Vagina (tissue), 2 donors: ENCODE measurements at places on chromosomes 6 and 20.

- no peak overlapping the region for H3K27ac ChIP-seq
- no peaks in the 10 kb centered on the region for H3K27me3 ChIP-seq
- no peak overlapping the region for H3K4me3 ChIP-seq
- DNase-seq: no peak
Observed at GRCh38 chr6:38554014-38554413, 85.7 kb downstream of the BTBD9 start.

- no peak overlapping the region for H3K27ac ChIP-seq
- no peak for DNase-seq
- no peaks in the 10 kb centered on the region for H3K27me3 ChIP-seq
- peaks cover 1% of the 10 kb centered on the region for H3K4me1 ChIP-seq
Observed at GRCh38 chr20:38979842-38980241, 17.7 kb downstream of the DHX35 start.

- H3K36me3 ChIP-seq: no peaks in the 10 kb centered on the region
- no peaks in the 10 kb centered on the region for H3K27me3 ChIP-seq
- DNase-seq: no peak
Observed at GRCh38 chr20:13800728-13801134, 15.9 kb downstream of the NDUFAF5 start.

- no peak within 1 kb of the TSS for H3K27ac ChIP-seq
- H3K36me3 ChIP-seq: no peaks in the 10 kb centered on the region
- DNase-seq: no peak
- H3K4me1 ChIP-seq: peaks cover 13% of the 10 kb centered on the region
- peaks cover 8% of the 10 kb centered on the region for H3K27me3 ChIP-seq
- no peak within 1 kb of the TSS for H3K4me3 ChIP-seq
Observed at GRCh38 chr20:675453-676314, at the start of gene SCRT2. TSS of gene SCRT2 (minus strand) at chr20:675802. CDS start at chr20:675601, 201 bp downstream.

DNA sequence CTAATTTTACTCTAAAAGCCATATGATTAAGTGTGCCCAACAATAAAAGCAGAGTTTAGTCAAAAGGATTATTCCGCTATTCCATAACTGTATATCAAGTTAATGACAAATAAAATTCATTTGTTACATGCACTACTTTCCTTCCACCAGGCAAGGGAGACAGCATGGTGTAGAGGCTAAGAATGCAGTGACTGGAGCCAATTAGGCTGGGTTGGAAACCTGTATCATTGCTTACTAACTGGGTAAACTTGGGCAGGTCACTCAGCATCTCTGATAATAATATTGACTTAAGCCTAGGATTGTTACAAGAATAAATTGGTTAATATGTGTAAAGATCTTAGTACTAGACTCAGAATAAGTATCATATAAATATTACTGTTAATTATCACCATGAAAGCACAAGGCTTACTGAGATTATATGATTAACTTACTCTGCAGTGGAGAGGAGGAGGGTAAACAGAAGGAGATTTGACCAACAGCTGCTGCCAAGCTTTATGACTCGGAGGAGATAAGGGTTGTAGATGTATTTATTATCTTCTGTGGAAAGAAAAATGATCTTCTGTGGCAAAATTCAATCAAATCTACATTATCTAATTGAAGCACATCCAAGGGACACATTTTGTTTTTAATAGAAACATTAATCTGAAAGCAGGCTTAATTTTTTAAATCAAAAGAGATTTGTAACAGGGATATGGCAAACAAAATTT is 1459.9 kb downstream of the GRIK2 start:
- H3K4me3 ChIP-seq: no peak overlapping the region
- no peaks in the 10 kb centered on the region for H3K4me1 ChIP-seq
- no peaks in the 10 kb centered on the region for H3K27me3 ChIP-seq
- H3K36me3 ChIP-seq: no peaks in the 10 kb centered on the region
- no peak for DNase-seq

DNA sequence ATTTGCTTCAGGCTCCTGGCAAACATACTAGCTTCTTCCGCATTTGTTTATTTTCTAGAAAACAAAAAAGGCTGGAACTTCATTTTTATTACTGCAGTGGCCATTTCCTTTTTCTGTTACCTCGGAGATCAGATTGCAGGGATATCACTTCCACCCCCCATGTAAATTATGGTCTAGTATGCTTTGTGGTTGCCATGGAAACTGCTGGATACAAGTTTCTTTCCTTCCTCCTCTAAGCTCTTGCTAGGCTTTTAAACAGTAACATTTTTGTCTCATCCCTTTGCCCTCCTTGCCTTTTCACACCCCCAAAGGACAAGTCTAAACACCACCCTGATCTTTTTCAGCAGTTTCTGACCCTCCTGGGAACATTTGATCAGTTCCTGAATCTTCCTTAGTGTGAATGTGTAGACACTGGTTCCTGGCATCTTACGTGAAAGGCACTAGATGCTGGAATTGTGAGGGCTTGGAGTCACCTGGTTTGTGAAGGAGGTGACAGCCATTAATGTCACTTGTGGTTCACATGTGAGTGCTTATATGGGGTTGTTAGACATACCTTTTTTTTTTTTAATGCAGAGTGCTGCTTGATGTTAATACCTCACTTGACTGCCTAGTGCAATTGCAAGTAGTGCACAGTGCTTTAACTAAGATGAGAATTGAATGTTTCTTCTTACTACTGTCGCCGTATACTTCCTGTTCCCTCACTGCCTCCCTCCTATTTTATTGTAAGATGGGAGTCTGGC is 181.6 kb downstream of the JARID2 start:
- no peak overlapping the region for H3K4me3 ChIP-seq
- no peaks in the 10 kb centered on the region for H3K27me3 ChIP-seq
- no peak overlapping the region for H3K27ac ChIP-seq
- H3K36me3 ChIP-seq: no peaks in the 10 kb centered on the region

DNA sequence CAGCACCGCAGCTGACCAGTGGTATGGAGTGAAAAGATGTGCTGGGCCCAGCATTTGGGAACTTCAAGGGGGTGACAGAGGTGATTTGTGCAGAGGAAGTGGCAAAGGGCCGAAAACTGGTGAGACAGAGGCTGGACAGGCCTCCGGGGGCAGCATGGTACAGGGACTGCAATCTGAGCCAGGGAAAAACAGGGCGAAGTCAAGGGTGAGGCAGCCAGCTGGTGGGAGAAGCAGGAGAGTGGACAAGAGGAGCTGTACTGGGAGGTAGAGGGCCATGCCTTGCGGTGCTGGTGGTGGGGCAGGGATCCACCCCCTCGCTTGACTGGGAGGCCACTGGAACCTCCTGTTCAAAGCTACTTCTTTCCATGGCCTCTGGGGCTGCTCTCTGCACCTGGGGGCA is 7.3 kb upstream of the GFRA4 start:
- H3K36me3 ChIP-seq: no peaks in the 10 kb centered on the region
- H3K4me3 ChIP-seq: no peak overlapping the region
- no peaks in the 10 kb centered on the region for H3K27me3 ChIP-seq
- DNase-seq: no peak

GRCh38 chr6:92380803-92381601 is 1038.4 kb downstream of the EPHA7 start:
- H3K27me3 ChIP-seq: no peaks in the 10 kb centered on the region
- no peaks in the 10 kb centered on the region for H3K4me1 ChIP-seq
- H3K27ac ChIP-seq: no peak overlapping the region
- H3K4me3 ChIP-seq: no peak overlapping the region
- H3K36me3 ChIP-seq: no peaks in the 10 kb centered on the region

- no peak overlapping the region for H3K27ac ChIP-seq
- H3K4me3 ChIP-seq: no peak overlapping the region
- no peaks in the 10 kb centered on the region for H3K36me3 ChIP-seq
- no peak for DNase-seq
- peaks cover 9% of the 10 kb centered on the region for H3K4me1 ChIP-seq
Observed at GRCh38 chr6:161480421-161481155, 206.7 kb upstream of the AGPAT4 start.

- DNase-seq: no peak
- no peak overlapping the region for H3K27ac ChIP-seq
- H3K4me3 ChIP-seq: no peak overlapping the region
- H3K4me1 ChIP-seq: peaks cover 63% of the 10 kb centered on the region
Observed at GRCh38 chr6:16669227-16669626, 92.0 kb downstream of the ATXN1 start.

GRCh38 chr6:113328886-113329381 is 528.2 kb upstream of the MARCKS start:
- no peaks in the 10 kb centered on the region for H3K36me3 ChIP-seq
- no peaks in the 10 kb centered on the region for H3K27me3 ChIP-seq
- DNase-seq: no peak
- H3K27ac ChIP-seq: no peak overlapping the region
- H3K4me3 ChIP-seq: no peak overlapping the region
- H3K4me1 ChIP-seq: no peaks in the 10 kb centered on the region

- H3K27me3 ChIP-seq: no peaks in the 10 kb centered on the region
- no peak overlapping the region for H3K4me3 ChIP-seq
- no peaks in the 10 kb centered on the region for H3K36me3 ChIP-seq
- DNase-seq: no peak
Observed at GRCh38 chr6:113901482-113901881, 44.3 kb downstream of the MARCKS start.

DNA sequence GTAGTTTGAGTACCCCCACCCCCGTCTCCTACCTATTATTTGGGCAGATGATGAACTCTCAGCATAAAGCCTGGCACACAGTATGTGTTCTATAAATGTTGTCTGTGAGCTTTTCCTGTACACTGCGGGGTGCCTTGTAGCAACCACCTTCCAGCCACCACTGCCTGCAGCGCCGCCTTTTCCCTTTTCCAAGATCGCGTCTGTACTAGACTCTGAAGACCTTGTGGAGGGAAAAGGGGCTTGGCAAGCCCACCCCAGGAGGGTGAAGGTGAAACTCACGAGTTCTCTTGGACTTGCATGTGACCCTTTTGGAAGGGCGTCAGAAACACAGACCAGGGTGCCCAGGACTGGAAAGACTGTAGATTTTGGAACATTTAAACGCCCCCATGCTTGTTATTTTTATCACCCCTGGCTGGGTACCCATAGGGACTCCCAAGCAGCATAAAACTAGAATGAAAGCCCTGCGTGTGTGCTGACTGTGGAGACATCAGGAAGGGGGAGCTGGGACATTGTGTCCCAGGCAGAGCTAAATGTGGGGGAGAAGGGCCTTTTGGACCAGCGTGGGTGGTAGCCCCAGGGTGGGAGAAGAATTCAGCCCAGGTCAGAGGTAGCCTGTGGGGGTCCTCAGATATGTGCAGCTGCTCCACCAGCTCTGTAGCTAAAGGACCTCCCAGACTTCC is 8.3 kb downstream of the BAK1 start:
- peak overlapping the region; percentile 72 for H3K4me3 ChIP-seq
- DNase-seq: no peak
- H3K4me1 ChIP-seq: peaks cover 11% of the 10 kb centered on the region

- DNase-seq: no peak
- no peaks in the 10 kb centered on the region for H3K36me3 ChIP-seq
- no peaks in the 10 kb centered on the region for H3K27me3 ChIP-seq
- H3K27ac ChIP-seq: no peak overlapping the region
- H3K4me3 ChIP-seq: no peak overlapping the region
Observed at GRCh38 chr6:157587127-157587926, 206.3 kb downstream of the ZDHHC14 start.

DNA sequence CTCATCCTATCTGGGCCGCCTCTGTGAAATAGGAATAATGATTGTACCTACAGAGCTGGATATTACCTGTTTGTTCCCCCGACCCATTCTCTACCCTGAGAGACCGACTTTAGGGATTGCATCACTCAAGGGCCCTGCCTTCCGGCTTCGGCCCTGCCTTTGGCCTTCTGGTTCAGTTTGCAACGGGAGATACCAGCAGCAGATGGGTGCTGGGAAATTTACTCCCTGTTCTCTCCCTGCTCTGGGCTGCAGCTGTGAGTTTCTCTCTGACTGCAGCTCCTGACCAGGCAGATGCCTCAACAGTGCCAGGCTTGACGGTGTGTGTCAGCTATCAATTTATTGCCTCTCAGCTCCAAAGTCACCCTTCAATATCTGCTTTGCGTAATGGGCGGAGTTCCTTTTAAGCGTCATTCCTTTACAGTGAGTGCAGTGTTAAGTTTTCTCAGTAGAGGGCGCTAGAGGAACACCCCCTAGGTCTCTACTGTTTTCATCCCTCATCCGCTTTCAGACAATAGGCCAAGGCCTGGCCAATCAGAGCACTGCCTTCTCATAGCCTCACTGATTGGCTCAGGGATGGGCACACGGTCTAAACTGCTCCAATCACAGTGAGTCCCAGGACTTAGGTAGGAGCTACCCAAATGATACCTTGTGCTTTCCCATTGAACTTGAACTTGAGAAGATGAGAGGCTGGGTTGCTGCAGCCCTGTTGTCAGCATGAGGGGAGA is 30.0 kb downstream of the KCNG1 start:
- H3K27ac ChIP-seq: no peak overlapping the region
- no peaks in the 10 kb centered on the region for H3K27me3 ChIP-seq
- DNase-seq: no peak
- H3K4me1 ChIP-seq: no peaks in the 10 kb centered on the region

- H3K27ac ChIP-seq: no peak overlapping the region
- no peak overlapping the region for H3K4me3 ChIP-seq
- H3K27me3 ChIP-seq: no peaks in the 10 kb centered on the region
- DNase-seq: no peak
- no peaks in the 10 kb centered on the region for H3K36me3 ChIP-seq
- no peaks in the 10 kb centered on the region for H3K4me1 ChIP-seq
Observed at GRCh38 chr6:74899416-74899815, 306.4 kb downstream of the COL12A1 start.

DNA sequence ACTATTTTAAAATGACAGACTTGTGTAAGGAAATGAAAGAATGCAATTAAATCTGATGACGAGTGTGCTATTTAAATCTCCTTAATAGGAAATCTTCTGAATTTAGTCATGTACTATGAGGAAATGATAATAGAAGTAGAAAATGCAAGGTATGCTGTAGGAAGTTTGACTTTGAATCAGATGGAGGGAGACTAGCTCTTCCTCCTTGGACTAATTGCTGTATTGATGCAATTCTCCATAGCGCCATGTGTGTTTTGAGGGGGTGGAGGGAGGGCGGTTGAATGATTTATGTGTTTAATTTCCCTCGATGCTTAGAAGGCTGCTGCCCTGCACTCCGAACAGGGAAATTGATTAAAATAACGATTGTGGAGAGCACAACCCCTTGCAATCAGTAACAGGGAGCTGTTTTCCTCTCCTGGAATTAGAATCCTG is 214.4 kb upstream of the PRND start:
- no peaks in the 10 kb centered on the region for H3K36me3 ChIP-seq
- no peak for DNase-seq
- no peak overlapping the region for H3K27ac ChIP-seq

DNA sequence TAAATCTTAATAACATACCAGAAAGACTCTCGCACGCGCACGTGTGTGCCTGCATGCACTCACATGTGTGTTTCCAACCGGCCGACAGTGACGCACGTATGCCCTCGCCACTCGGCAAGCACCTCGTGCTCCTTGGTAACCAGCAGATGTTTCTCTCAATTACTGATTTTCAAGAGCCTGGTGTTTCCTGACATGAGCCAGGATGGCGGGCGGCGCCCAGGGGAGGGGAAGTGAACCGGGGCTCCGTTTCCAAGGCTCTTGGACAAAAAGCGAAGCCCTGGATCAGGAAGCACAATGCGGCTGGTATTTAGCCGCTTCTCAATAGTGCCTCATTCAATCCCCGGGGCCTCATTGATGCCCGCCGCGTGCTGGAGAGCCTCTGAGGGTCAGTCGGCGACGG is 37.7 kb downstream of the PMEPA1 start:
- peak overlapping the region; percentile 19 for H3K27ac ChIP-seq
- DNase-seq: no peak
- H3K4me3 ChIP-seq: no peak overlapping the region
- no peaks in the 10 kb centered on the region for H3K36me3 ChIP-seq
